ENCODE measurements at places on chromosomes 1 and 21. TPM values are rescaled to one million over a fixed set of nuclear protein-coding genes. Genes with fewer than 3 reads are reported as not detected.
A peak's percentile ranks its signal among the peaks of the same experiment; 100 is the strongest.

DNA sequence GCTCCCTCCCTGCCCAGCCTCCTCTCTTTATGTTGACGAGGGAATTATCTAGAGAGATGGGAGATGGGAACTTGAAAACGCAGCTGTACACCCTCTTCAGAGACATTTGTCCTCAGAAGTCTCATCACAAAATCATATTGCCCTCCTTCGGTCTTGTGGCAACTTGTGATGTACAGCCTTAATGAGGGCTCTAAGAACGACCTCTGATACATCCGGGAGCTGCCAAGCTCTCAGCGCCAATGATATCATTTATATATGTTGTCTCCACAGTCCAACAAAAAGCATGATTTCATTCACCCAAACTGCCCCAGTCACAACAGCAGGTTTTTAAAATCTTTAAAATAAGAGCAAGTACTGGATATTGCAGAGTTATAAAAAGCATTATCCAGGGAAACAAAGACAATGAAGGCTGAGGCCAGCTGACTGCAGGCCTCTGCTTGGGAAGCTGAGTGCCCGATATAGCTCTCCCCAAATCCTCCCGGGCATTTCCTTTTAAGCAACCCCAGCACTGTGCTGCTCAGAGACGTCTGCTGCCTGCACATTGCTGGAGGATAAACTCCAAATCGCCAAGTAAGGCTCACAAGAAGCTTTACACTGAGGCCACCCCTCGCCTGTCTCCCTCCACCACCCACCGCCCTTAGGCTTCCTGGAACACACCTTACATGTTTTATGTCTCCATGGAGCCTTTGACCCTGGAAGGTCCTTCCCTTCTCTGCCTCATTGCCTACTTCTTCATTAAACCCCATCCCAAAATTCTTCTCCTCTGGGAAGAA lies 236.1 kb downstream of the C1orf94 start:
- peak; percentile 87 for DNase-seq

The PPM1J gene
- total RNA-seq: 0.42 TPM

GRCh38 chr1:109474697-109475096 lies 8.4 kb downstream of the SYPL2 start:
- DNase-seq: no peak

The DCDC2B gene
- total RNA-seq: not detected

- DNase-seq: no peak
These were observed 32.4 kb downstream of the PSMG1 start for GRCh38 chr21:39150877-39151276.

GRCh38 chr1:212311836-212312497 lies 26.8 kb downstream of the PPP2R5A start:
- no peak for DNase-seq

DNA sequence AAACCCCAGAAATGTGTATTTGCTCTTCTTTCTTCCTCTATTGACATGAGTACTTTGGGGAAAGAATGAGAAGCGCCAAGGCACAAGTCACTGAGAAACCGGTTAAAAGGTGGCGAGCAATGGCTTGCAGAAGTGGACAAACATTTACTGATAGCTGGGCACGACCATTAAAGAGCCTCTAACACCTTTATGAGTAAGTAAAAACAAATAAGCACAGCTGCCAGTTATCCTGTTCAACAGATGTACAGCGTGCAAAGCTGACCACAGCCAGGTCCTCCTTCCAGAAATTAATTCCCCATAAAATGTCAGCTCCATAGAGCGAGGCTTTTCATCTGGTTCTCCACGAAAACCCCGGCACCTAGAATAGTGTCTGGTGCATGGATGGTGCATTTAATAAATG lies 72.7 kb downstream of the CAPZB start:
- no peak for DNase-seq

GRCh38 chr1:226135059-226135651 lies 51.4 kb downstream of the ACBD3 start:
- peak; percentile 90 for DNase-seq

The PROX1 gene
- 5.3 TPM for total RNA-seq

DNA sequence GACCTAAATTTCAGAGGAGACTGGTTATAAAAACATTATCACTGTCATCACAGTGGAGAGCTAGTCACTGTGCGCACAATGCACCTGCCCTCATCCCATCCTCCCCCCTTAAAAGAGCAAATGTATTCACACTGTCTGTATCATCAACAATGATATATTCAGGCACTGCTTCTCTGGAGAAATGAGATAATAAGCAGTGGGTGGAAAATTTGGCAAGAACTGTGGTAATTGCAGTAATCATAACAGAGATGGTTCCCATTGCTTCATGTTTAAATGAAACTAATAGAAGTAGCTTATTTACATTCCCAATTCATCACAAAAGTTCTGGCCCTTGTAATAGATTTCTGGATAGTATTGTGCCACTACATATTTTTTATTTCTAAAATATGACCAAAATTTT lies 867.4 kb upstream of the ADGRL2 start:
- no peak for DNase-seq

DNA sequence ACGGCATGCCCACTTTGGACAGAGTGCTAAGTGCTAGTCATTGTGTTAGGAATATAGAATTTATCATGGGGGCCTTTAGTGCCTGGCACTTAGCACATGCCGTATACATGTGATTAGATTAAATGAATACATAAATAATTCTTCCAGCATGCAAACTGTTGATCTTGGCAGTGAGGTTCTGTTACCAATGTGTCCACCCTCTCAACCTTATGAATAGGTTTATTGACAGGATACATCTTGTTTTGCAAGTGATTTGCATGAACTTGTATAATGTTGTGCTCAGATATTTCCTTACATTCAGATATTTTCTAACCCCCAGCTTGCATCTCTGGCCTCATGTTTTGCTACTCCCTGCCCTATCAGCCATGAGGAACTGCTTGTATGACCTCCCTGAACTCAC lies 60.3 kb upstream of the ZNF648 start:
- no peak for DNase-seq

GRCh38 chr1:11948822-11949458 lies 14.4 kb downstream of the PLOD1 start:
- DNase-seq: no peak

GRCh38 chr21:25931765-25932164 lies 197.0 kb downstream of the GABPA start:
- DNase-seq: no peak

DNA sequence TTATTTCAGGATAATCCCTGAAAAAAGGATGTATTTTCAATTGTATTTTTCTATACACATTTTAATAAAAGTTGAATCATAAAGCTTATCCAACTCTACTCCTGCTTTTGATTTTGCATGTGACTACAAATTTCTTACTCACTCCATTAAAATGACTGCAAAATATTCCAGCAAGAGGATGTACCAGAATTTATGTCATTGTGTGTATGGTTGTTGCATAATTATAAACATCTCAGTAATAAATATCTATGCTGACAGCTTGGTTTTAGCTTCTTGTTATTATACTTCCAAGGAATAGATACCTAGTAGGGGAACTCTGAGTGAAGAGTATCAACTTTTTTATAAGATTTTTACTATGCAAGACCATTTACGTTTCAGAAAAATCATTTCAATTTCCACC lies 463.2 kb upstream of the RUNX1 start:
- no peak for DNase-seq

DNA sequence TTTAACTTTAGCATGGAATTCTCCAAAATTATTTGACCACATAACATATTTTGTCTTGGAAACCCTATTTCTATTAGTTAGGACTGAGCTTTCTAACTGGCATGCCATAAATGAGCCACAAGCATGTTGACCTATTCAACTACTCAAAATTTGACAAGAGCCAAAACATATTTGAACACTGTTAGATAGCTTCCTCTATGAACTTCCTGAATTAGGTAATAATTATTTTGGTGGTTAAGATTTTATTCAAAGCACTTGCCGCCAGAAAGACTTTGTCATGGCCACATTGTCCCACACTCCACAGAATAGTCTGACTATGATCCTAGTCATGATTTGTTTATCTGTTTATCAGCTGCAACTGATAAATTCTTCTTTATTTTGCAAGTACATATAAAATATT lies 23.1 kb upstream of the CTPS1 start:
- no peak for DNase-seq

The DYNLT4 gene
- 0.83 TPM for total RNA-seq

The SLC35F3 gene
- total RNA-seq: 0.34 TPM

The APP gene
- 764 TPM for total RNA-seq

The HORMAD1 gene
- 0.58 TPM for total RNA-seq

DNA sequence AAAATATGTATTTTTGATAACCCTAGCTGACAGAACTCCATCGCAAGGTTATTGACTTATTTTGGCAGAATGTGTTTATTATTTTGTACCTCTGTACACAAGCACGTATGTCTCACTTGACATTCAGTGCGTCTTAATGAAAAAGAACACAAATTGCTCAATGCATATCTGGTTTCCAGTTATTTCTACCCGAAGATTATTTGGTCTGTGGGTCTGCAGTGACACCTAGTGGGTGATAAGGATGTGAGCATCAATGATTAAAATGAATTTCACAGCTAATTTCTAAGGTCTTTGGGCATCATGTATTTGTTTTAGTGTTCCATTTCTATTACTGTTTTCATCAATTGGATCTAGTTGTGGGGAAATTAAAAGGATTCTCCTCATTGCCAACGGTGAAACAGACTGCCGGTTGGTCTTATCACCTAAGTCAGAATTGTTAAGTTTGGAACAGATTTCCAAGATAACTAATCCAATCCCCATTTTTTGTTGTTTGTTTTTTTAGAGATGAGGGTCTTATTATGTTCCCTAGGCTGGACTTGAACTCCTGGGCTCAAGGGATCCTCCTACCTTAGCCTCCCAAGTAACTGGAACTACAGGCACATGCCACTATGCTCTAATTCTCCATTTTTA lies 13.9 kb downstream of the DDX20 start:
- DNase-seq: no peak

GRCh38 chr1:175402336-175402735 lies 209.8 kb upstream of the KIAA0040 start:
- DNase-seq: no peak

The SYPL2 gene
- total RNA-seq: 3.3 TPM

DNA sequence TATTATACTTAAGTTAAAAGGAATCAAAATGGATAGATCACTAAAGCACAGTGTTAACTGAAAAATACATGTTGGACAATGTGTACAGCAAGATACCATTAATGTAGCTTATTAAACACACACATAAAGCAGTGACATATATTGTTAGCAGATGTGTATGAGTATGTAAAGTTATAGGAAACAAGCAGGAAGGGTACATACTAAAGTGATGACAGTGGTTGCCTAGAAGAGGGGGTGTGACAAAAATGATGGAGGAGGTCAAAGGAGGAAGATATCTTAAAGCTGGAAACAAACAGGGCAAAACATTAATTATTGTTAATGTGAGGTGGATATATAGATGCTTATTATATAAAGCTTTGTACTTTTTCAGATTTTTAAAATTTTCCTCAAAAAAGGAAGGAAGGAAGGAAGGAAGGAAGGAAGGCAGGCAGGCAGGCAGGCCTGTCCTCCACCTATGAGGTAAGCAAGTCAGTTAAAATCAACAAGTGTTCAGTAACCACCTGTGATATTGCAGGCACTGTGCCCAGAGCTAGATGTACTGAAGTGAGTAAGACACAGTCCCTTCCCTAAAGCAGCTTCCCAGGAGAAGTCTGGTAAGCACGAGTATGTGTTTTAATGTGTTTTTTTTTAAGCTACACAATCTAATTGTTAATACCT lies 252.9 kb upstream of the NR5A2 start:
- no peak for DNase-seq

GRCh38 chr1:201184307-201185122 lies 6.1 kb upstream of the IGFN1 start:
- DNase-seq: no peak

GRCh38 chr1:87204921-87205320 lies 123.8 kb upstream of the LMO4 start:
- peak; percentile 68 for DNase-seq

The B3GALT2 gene
- total RNA-seq: 0.50 TPM

- no peak for DNase-seq
These were observed 56.7 kb upstream of the SCAF4 start for GRCh38 chr21:31788581-31788980.

The C1QTNF12 gene
- not detected for total RNA-seq

- DNase-seq: no peak
These were observed 62.5 kb upstream of the TARBP1 start for GRCh38 chr1:234541286-234541975.

The LIN9 gene
- 2.5 TPM for total RNA-seq

The CHD5 gene
- total RNA-seq: 5.5 TPM

- DNase-seq: no peak
These were observed 46.5 kb downstream of the LUZP1 start for GRCh38 chr1:23122023-23122748.

The WARS2 gene
- total RNA-seq: 12.6 TPM

GRCh38 chr1:165116732-165117131 lies 239.8 kb downstream of the LMX1A start:
- no peak for DNase-seq

DNA sequence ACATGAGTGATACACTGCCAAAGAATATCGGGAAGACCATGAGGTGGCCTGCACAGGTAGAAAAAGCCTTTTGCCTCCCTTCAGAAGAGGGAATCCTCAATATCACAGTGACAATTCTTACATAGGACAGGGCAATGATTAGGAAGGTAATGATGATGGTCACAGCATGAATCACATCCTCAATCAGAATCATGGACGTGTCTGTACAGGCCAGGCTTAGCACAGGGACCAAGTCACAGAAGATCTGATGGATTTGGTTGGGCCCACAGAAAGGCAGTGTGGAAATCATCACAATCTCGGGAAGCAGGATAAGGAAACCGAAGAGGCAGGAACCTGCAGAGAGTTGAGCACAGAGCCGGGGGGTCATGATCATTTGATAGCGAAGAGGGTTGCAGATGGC lies 3.2 kb downstream of the OR6K3 start:
- no peak for DNase-seq

GRCh38 chr1:39283858-39284257 lies 79.4 kb downstream of the MACF1 start:
- no peak for DNase-seq

DNA sequence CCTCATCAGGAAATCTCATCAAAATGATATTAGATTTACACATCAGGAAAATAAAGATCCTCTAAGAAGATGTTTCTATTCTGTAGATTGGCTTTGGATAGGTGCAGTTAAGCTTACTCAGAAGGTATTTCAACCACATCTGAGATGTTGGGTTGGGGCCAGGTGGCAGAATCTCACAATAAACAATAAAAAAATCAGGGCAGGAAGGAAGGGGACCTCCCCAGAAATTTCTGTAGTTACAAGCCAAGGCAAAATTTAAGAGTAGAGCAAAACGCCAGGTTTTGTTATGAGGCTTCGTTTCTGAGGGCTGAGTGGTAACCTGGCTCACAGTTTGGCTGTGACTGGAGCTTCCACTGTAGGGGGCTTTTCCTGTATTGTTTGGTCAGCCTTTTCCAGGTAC lies 84.8 kb downstream of the HUNK start:
- no peak for DNase-seq

- no peak for DNase-seq
These were observed 5.6 kb upstream of the KCNA10 start for GRCh38 chr1:110524311-110525248.

The VN1R5 gene
- total RNA-seq: not detected

The KCNA2 gene
- total RNA-seq: 2.0 TPM

DNA sequence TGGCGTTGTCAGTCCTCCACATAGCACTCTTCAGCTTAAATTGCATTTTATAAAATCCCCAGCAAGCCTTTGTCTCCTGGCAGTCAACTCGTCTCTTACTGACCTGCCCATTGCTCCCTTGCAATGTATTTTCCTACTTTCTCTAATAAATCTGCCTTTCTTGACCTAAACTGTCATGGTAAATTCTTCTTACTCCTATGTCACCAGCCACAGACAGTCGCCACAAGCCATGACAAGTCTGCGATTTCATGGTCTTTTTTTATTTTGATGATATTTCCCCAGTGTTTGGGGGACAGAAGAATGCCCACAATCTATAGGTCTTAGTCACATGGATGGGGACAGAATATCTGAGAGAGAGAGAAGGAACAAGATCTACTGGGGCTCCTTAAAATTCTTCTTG lies 8.4 kb downstream of the IFNAR2 start:
- no peak for DNase-seq

- DNase-seq: no peak
These were observed 997 bp downstream of the ZNF362 start for GRCh38 chr1:33257207-33257771.
